ENCODE measurements at places on chromosomes 13 and 19.

GRCh38 chr13:33757713-33758112 lies 60.2 kb upstream of the RFC3 start:
- H3K27ac ChIP-seq: no peak overlapping the region
- H3K27me3 ChIP-seq: peaks cover 4% of the 10 kb centered on the region
- DNase-seq: no peak
- no peak overlapping the region for H3K4me3 ChIP-seq

DNA sequence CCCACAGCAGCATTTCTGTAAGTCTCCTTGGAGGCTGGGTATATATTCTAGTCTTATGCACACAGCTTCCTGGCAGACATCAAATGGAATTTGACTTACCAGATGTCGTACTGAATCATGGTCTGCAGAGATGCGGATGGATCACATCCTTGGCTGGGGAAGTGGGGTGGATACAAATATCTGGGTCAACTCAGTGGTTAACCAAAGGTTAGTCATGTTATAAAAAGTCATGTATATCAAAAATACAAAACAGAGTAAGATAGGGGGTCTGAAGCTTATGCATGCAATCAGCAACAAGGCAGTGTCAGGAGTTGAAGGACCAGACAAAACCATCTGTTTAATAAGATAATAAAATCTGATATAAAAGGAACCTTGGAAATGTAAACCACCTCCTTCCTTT lies 61.9 kb downstream of the WASF3 start:
- no peak for DNase-seq
- H3K4me3 ChIP-seq: no peak overlapping the region
- H3K36me3 ChIP-seq: no peaks in the 10 kb centered on the region
- peaks cover 2% of the 10 kb centered on the region for H3K4me1 ChIP-seq
- H3K27me3 ChIP-seq: peaks cover 30% of the 10 kb centered on the region
- no peak overlapping the region for H3K27ac ChIP-seq

DNA sequence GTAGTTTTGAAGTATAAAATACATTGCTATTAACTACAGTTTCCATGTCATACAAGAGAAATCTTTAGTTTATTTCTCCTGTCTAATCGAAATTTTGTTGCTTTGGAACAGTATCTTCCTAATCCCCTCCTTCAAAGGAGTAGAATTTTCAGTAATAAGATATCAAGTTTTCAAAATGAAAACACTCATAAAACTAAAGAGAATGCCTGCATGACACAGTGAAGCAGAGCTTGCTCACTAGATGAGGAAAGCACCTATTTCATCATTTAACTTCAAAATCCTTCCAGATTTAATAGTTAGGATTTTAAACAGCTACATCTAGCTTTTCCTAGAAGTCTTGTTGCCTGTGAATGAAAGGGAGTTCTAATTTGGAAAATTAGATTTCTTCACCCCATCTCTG lies 80.8 kb downstream of the TNFSF11 start:
- no peaks in the 10 kb centered on the region for H3K36me3 ChIP-seq
- no peak overlapping the region for H3K27ac ChIP-seq
- no peak for DNase-seq
- H3K4me1 ChIP-seq: peaks cover 4% of the 10 kb centered on the region

DNA sequence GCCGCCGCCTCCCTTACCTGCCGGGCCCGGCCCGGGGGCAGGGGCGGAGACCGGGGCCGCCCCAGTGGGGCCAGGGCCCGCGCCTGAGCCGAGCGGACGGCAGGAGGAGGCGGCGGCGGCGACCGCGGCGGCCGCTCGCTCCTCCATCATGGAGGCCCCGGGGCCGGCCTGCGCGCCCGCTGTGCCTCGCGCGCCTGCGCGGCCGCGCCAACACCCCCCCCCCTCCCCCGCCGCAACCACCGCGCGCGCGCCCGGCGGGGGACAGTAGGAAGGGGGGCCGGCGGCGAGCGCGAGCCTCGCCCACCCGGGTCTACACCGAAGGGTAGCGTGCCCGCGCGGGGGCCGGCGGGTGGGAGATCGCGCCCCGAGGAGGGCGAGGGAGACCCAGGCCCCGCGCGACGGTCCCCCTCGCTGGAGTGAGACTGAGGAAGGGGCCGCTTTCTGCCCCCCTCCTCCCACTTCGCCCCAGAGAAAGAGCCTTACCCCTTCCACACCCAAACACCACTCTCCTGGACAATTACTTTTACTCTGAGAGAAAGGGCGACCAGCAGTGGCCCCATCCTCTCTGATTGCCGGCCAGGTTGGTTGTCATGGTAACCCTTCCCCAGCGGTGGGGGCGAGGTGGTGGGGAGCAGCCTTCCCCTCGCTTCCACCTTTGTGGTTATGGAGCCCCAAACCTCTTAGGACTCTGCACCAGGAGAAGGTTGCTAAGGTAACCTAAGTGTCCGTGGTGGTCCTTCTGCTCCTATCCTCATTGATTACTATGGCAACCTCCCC lies at the start of gene STRN4:
STRN4 (minus strand) TSS at position 170 of the 777 bp plus-strand sequence; CDS start at position 150, 20 bp downstream.
- peak within 1 kb of the TSS; percentile 94 for H3K27ac ChIP-seq
- peaks cover 52% of the 10 kb centered on the region for H3K4me1 ChIP-seq
- H3K36me3 ChIP-seq: no peaks in the 10 kb centered on the region
- H3K27me3 ChIP-seq: no peaks in the 10 kb centered on the region

GRCh38 chr13:91313103-91313502 lies 34.4 kb upstream of the MIR17HG start:
- H3K36me3 ChIP-seq: no peaks in the 10 kb centered on the region
- no peak overlapping the region for H3K27ac ChIP-seq
- no peak for DNase-seq
- H3K4me3 ChIP-seq: no peak overlapping the region
- H3K4me1 ChIP-seq: peaks cover 2% of the 10 kb centered on the region

GRCh38 chr19:46198756-46199155 lies 30.8 kb upstream of the IGFL1 start:
- no peak overlapping the region for H3K4me3 ChIP-seq
- H3K27me3 ChIP-seq: peaks cover 71% of the 10 kb centered on the region
- no peak for DNase-seq

- no peak overlapping the region for H3K27ac ChIP-seq
- no peak overlapping the region for H3K4me3 ChIP-seq
- peaks cover 37% of the 10 kb centered on the region for H3K4me1 ChIP-seq
- DNase-seq: no peak
Observed at GRCh38 chr13:60407095-60407494, 10.1 kb downstream of the TDRD3 start.

DNA sequence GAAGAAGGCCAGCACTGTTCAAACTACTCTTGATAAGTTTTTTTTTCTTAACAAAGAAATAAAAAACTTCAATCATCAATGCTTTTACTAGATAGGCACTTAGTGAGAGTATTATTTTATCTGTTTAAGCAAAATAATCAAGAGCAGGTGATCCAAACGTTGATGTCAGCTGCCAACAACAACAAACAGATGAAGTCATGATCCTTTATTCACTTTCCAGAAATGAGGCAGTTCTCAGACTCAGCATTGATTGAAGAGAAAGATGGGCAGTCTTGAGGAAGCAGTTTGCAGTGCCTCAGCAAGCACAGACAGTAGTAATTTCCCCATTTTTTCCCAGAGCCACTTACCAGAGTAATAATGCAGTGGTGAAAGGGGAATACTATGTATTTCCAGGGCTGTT lies 38.4 kb upstream of the CSNK1A1L start:
- H3K36me3 ChIP-seq: no peaks in the 10 kb centered on the region
- H3K4me3 ChIP-seq: no peak overlapping the region
- H3K27me3 ChIP-seq: no peaks in the 10 kb centered on the region
- H3K27ac ChIP-seq: no peak overlapping the region
- H3K4me1 ChIP-seq: no peaks in the 10 kb centered on the region
- no peak for DNase-seq

GRCh38 chr13:110346661-110347067 lies 39.6 kb downstream of the COL4A2 start:
- no peak overlapping the region for H3K27ac ChIP-seq
- H3K4me3 ChIP-seq: no peak overlapping the region
- H3K4me1 ChIP-seq: peaks cover under 1% of the 10 kb centered on the region
- no peak for DNase-seq
- no peaks in the 10 kb centered on the region for H3K36me3 ChIP-seq

DNA sequence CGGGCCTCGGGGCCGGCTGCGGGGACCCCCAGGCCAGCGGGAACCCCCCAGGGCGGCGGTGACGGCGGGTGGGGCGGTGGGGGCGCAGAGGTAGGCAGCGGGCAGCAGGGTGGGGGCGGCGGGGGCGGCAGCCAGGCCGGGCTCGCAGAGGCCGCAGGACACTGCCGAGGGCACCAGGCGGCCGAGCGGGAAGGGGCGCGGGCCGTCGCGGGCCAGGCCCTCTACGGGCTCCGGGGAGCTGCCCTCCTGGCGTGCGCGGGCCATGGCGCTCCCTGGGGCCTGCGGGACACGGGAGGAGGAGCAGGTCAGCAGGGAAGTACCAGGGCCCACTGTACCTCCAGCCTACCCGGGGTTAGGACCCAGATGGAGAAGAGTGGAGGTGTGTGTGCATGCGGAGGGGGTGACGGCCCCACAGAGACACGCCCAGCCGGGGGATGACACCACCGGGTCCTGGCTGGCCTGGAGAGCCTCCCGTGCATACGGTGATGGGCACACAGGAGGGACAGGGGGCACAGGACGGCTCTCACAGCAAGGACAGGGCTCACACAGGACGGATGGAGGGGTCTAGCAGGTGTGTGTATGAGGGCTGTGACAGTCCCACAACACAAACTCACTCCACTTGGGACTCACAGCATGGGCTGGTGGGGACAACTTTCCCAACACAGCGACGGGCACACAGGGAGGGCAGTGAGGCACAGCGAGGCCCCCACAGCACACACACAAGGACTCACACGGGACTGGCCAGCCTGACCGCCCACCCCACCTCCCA lies 2.6 kb downstream of the BBC3 start:
- no peak overlapping the region for H3K27ac ChIP-seq
- no peaks in the 10 kb centered on the region for H3K36me3 ChIP-seq
- H3K4me1 ChIP-seq: peaks cover 24% of the 10 kb centered on the region
- peak; percentile 35 for DNase-seq
- H3K4me3 ChIP-seq: peak overlapping the region; percentile 87
- H3K27me3 ChIP-seq: no peaks in the 10 kb centered on the region

GRCh38 chr13:36345438-36346221 lies 564 bp downstream of the SPART start:
- H3K4me1 ChIP-seq: peaks cover 28% of the 10 kb centered on the region
- H3K4me3 ChIP-seq: peak overlapping the region; percentile 96
- DNase-seq: peak; percentile 12
- peaks cover 5% of the 10 kb centered on the region for H3K27me3 ChIP-seq
- H3K36me3 ChIP-seq: peaks cover 2% of the 10 kb centered on the region

DNA sequence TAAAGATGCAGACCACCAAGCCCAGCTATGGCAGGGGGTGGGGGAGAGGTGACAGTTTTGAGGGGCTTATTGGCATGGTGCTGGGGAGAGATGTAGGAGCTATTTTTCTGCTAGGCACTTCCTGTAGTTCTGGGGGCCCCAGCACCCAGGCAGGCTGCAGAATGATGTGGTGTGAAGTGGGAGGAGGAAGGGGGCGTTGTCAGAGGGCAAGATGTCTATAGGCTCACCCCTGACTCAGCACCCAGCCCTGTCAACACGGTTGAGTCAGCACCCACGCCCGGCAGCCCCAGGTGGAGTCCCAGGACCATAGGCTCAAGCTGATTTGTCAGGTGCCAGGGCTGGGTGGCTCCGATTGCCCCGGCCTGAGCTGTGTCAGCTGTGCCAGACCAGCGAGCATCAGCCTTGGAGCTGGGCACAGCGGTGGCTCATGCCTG lies 5.8 kb downstream of the KLF2 start:
- H3K27me3 ChIP-seq: no peaks in the 10 kb centered on the region
- H3K36me3 ChIP-seq: peaks cover 15% of the 10 kb centered on the region
- peak; percentile 89 for DNase-seq

- H3K27me3 ChIP-seq: peaks cover 11% of the 10 kb centered on the region
- peaks cover 10% of the 10 kb centered on the region for H3K4me1 ChIP-seq
- DNase-seq: no peak
- H3K4me3 ChIP-seq: no peak overlapping the region
- no peak overlapping the region for H3K27ac ChIP-seq
- no peaks in the 10 kb centered on the region for H3K36me3 ChIP-seq
Observed at GRCh38 chr13:48644141-48644540, 9.6 kb upstream of the CYSLTR2 start.

GRCh38 chr13:84684048-84684662 lies 801.9 kb upstream of the SLITRK1 start:
- DNase-seq: no peak
- H3K4me1 ChIP-seq: no peaks in the 10 kb centered on the region
- H3K27ac ChIP-seq: no peak overlapping the region
- H3K4me3 ChIP-seq: no peak overlapping the region
- H3K27me3 ChIP-seq: no peaks in the 10 kb centered on the region

GRCh38 chr13:105764486-105764885 lies 771.0 kb downstream of the EFNB2 start:
- H3K27ac ChIP-seq: no peak overlapping the region
- H3K4me3 ChIP-seq: no peak overlapping the region
- H3K4me1 ChIP-seq: no peaks in the 10 kb centered on the region
- no peaks in the 10 kb centered on the region for H3K36me3 ChIP-seq
- H3K27me3 ChIP-seq: no peaks in the 10 kb centered on the region
- no peak for DNase-seq

DNA sequence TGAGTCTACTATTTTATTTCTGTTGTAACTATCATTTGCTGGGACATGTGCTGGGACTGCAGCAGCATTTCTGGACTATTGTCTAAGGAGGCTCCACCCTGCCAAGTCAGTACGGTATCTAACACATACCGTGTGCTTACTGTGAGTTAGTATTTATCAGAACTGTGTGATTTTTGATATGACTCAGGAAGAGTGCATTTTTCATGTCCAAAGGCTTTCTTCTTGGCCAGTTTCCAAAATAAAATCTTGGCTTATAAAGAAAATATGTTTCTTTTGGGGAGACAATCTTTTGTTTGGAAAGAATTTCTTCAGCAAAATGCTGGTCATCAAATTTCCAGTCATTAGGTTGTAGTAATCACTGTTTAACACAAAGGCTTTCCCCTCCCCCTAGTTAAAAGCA lies 11.6 kb downstream of the PARP4 start:
- DNase-seq: no peak
- H3K36me3 ChIP-seq: peaks cover 6% of the 10 kb centered on the region
- no peak overlapping the region for H3K27ac ChIP-seq
- no peaks in the 10 kb centered on the region for H3K27me3 ChIP-seq
- H3K4me1 ChIP-seq: peaks cover 13% of the 10 kb centered on the region
